Right cardiac atrium (tissue), 5 donors: ENCODE measurements at places on chromosomes 16 and 17. TPM values are rescaled to one million over a fixed set of nuclear protein-coding genes. Genes with fewer than 3 reads are reported as not detected.

GRCh38 chr17:40360091-40360490 is 4.4 kb downstream of the GJD3 start:
- DNase-seq, result no peak

GRCh38 chr17:64259426-64259825 is 3.6 kb downstream of the TEX2 start:
- no peak for DNase-seq

DNA sequence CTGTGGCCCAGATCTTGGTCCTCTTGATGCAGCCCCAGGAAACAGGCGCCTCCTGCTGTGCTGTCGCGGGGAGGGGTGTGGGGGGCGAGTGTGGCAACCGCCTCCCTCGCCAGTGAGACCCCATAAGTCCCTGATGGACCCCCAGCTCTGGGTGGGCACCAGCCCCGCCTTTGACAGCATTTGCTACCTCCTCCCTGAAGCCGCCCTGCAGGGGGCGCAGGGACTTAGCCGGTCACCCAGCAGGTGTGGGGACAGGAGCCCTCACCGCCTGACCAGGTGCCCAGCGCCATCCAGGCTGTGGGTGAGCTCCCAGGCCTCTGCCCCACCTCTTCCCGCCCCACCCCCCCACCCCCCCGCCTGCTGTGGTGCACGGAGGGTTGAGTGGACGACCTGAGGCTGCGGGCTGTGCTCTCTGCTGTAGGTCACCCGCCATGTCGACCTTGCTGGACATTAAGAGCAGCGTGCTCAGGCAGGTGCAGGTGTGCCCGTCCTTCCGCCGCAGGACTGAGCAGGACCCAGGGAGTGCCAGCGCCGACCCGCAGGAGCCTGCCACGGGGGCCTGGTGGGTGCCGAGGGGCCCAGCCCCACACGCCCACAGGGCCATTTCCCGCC is 4.8 kb downstream of the BAIAP3 start:
- no peak for DNase-seq

DNA sequence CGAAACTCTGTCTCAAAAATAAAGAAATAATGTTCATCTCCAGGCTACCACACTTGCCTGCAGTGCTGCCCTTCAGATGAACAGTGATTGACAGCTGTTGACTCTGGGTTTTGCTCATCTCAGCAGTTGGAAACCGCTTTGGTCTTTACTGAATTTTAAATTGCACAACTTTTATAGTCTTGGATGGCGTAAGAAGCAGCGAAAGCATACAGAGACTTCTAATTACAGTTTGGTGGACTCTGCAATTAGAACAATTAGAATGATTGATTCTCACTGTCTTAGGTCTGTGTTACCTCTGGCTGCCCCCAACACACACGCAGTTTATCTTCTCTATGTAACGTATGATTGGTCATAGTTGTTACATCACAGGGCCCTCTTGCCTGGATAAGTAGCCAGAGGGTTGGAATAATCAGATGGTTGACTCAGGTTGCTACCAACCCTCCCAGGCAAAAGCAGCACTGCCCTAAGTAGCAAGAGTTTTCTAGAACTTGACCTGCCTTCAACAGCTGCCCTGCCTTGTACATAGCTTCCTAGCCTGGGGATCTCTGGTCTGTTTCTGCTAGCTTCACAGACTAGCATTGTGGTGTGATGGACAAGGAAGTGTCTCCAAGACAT is 1.9 kb upstream of the NAT9 start:
- DNase-seq, result no peak

DNA sequence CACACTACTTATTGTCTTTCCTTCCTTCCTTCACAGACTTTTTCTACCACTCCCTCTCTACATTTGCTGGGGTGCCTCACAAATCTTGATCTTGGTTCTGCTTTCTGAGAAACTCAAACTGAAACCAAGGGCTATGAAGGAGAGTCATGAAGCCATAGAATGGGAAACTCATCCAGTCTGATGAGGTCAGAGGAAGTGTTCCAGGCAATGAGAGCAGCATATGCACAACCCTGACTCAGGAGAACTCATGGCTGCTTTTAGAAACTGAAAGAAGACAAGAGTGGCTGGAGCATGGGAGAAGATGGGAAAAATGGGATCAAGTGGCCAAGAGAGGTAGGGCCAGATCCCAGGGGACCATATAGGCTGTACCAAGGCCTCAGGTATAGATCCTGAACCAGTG is 130.0 kb upstream of the TOX3 start:
- no peak for DNase-seq

DNA sequence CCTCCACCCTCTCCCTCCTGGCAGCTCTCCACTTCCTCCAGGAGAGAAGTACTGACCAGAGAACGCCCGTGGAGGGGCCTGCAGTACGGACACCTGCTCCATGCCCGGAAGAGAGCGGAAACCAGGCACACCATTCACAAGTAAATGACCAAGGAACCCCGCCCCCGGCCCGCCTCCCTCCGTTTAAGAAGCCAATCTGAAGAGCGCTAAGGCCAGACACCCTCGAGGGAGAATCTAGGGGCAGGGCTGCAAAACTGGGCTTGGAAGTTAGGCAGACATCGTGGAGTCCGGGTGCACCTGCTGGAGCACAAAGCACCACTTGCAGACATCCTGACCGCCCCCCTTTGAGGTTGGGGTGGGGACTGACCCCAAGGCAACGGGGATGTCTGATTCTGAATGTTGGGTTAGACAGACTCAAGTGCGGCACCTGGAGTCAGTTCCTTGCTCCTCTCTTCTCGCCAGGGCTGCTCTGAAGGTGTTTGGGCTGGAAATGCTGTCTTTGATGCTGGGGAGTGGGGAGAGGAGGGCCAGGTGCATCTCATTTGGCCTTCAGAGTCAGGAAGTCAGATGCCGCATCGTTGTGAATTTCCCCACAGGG is 964 bp upstream of the FAAP100 start:
- DNase-seq, result peak; percentile 89

DNA sequence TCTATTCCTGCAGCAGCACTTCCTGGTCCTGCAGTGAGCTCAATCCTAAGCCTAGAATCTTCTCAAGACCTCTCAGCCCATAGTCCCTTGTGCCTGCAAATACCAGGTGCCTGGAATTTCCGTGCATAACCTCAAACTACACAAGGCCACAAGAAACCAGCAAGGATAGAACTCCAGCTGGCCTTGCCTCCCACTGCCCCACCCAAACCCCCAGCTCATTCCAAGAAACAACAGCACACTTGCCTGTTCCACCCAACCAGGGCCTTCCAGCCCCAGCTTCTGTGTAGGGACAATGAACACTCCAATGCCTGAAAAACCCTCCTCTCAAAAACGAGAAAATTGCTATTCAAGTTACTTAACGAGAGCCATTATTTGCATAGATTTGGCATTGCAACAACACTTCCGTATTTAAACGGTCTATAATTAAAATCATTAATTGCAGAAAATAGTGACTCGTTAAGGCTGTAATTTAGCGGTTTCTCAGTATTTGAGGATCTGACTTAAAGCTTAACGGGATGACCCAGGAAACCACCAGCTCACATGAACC is 147.0 kb downstream of the C16orf78 start:
- peak; percentile 10 for DNase-seq

The CCL2 gene
- 24.7 TPM for total RNA-seq

The OR1A1 gene
- not detected for total RNA-seq

The KRTAP4-9 gene
- not detected for total RNA-seq

The HS3ST3A1 gene
- 21.1 TPM for total RNA-seq
